ENCODE measurements at places on chromosomes 6 and 20.

GRCh38 chr6:148693882-148694484 lies 52.8 kb upstream of the UST start:
- no peak for DNase-seq

- DNase-seq, result no peak
These were observed 1024.3 kb upstream of the MAP3K7 start for GRCh38 chr6:91611190-91611589.

DNA sequence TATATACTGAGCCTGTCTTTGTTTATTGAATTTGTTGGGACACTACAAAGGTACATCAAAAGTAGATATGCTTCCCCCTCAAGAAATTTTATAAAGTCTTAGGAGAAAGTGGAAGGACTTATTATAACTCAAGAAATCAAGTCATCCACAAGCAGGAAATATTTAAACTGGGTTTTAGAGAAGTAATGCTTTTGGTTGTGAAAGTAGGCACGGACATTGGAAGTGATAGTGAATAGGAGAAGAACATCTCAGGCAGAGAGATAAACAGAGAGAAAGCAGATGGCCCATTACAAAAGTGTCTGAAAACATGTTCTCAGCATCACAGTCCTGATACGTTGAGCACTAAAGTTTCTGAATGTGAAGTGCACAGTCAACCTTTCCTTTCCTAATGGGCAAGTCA lies 415.6 kb upstream of the RNF217 start:
- no peak for DNase-seq

- no peak for DNase-seq
These were observed 263.5 kb upstream of the TAB2 start for GRCh38 chr6:149053848-149054558.

- DNase-seq, result no peak
These were observed 4.6 kb upstream of the TGM2 start for GRCh38 chr20:38169636-38170193.

GRCh38 chr6:20180935-20181334 lies 31.3 kb downstream of the MBOAT1 start:
- no peak for DNase-seq

GRCh38 chr6:23672737-23673136 lies 453.3 kb upstream of the NRSN1 start:
- DNase-seq, result no peak

GRCh38 chr6:2663123-2663522 lies 87.6 kb downstream of the MYLK4 start:
- DNase-seq, result no peak

- DNase-seq, result no peak
These were observed 369.3 kb downstream of the ZFAND3 start for GRCh38 chr6:38188677-38189335.

DNA sequence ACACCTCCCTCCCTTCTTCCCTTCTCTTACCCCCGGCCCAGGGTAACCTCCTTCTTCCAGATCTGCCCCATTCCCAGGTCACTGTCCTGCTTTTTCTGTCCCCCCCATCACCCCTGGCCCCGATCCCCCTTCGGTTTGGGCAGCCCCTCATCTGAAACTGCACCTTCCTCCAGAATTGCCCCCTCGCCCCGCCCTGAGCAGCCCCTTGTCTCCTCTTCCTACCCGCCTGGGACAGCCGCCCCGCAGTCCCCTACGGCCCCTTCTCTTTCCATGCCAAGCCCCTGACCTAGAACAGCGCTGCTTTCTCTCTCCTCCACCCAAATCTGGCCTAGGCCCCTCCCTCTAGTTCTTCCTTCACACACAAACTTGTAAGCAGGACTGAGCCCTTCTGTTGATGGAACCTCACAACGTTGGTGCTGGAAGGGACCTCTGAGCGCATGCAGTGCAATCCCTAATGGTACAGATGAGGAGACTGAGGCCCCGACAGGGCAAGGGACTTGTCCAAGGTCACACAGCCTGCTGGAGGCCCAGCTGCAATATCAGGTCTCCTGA lies 630 bp downstream of the PPP2R5D start:
- DNase-seq, result no peak

- no peak for DNase-seq
These were observed 124.2 kb downstream of the LY86 start for GRCh38 chr6:6712449-6713403.

GRCh38 chr6:158219228-158219627 lies 51.1 kb downstream of the GTF2H5 start:
- DNase-seq, result no peak

DNA sequence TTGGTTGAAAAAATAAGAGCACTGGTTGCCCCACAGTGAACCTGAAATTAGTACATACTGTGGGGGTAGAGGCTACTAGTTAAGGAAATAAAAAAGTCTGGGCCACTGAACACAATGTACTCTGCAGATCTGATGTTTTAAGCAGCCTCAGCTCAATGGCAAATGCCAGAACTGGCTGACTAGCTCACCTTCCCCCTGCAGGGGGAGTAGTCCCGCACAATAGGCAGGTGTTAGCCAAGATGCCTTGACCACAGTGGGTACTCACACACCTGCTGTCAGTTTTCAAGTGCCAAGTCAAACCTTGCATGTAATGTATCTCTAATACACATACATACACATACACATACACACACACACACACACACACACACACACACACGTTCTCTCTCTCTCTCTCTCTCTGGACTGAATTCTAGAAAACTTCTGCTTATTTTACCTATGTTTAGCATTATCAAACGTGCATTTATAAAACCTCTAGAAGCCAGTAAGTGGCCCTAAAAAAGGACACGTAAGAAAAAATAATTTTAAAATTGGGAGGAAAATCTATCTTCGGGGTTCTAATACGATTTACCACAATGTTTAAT lies 36.1 kb downstream of the GMDS start:
- DNase-seq, result no peak

GRCh38 chr6:119147101-119148053 lies 68.9 kb upstream of the FAM184A start:
- DNase-seq, result no peak

- no peak for DNase-seq
These were observed 696 bp upstream of the SIRPA start for GRCh38 chr20:1894471-1894950.

DNA sequence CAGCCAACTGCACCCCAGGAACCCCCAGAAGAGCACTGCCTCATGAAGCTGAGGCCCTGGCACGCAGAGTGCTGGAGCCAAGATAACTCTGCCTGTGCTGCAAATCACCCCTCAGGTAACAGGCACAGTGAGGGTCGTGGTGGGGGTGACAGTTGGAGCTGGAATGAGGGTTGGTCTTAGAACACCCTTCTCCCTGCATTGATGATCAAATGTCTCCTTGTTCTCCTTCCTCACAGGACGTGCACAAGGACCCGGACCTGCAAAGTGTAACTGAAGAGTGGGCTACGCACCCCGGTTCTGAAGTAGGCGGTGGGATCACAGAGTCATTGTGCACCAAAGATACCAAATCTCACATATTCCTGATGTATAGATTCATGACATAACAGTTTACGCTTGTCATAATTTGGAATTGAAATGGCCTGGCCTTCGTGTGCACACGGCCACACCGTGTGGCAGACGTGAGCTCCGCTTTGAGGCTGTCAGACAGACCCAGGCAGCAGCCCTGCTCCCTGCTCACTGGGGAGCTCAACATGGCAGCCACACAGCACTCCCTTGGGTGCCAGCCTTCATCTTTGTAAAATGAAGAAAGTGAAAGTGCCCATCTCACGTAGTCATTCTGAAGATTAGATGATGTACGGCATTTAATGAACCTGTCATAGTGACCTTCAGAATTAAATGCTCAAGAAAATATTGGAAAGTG lies 8.8 kb downstream of the THBS2 start:
- DNase-seq, result no peak

DNA sequence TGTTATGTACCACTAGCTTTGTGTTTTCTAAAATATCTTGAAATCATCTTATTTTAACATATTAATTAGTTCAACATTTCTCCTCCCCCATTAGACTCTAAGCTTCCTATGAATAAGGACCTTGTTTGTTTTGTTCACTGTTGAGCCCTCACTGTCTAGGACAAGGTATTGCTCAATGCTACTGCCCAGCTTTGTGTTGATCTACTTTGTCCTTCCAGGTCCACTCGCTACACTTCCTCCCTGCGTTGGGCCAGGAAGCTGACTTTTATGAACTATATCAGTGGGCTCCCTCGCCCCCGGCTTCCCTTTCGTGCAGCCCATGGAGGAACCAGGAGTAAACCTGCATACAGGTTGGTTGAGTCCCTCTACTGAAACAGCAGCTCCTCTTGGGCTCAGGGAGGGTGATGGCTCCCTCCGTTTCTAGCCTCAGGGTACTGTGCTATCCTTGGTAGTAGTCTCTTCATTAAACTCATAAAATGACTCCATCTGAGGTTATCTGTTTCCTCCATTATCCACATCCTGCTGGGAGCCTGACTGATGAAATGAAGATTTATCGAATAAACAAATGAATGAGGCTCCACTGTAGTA lies 272.5 kb downstream of the CLIC5 start:
- no peak for DNase-seq

- no peak for DNase-seq
These were observed 15.7 kb upstream of the CST7 start for GRCh38 chr20:24933266-24933908.

GRCh38 chr6:4365686-4366085 lies 230.3 kb upstream of the ECI2 start:
- DNase-seq, result no peak

DNA sequence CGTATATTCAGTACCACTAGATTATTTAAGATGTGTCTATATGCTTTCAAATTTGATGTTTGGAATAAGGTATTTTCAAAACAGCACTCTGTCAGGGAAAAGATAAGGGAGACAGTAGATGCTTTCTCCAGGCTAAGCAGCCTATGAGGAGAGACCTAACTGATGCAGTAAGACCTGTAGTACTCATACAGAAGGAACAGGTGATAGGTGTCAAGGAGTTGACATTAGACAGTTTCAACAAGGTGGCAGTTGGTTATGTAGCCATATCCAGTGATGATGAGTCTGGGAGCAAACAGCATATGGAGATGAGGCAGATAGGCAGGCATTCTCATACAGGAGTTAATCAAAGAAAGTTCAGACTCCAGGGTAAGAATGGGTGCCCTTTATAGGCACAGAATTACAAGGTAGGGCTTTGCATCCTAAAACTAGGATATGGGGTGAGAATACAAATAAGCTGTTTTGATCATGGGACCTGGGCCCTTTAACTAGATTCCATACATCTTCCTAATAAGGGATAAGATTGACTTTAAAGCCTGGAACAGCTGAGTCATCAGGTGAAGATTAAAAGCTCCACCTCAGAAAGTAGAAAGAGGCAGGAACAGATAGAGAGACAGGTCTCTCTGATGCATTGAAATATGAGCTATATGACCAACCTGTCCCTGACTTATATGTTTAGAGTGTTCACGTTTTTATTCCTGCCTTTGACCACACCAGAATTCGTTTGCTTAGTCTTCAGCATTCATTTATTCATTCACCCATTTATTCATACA lies 7.9 kb downstream of the RSPH4A start:
- DNase-seq, result no peak

DNA sequence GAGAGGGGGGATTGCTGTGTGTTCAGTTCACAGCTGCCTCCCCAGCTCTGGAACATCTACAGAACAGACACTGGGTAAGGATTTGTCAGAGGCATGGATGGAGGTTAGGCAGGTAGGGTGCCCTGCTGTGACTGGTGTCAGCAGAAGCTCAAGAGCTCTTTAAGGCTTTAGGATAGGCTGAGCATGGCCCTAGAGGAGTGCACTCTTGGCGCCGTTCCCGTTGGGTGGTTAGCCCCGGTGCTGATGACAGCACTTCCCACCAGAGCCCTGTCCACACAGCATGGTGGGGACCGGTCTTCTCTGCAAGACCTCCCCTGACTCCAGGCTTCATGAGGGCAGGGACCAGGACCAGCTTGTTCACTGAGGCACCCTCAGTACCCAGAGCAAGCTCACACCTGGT lies 262.0 kb downstream of the BMP7 start:
- DNase-seq, result no peak

DNA sequence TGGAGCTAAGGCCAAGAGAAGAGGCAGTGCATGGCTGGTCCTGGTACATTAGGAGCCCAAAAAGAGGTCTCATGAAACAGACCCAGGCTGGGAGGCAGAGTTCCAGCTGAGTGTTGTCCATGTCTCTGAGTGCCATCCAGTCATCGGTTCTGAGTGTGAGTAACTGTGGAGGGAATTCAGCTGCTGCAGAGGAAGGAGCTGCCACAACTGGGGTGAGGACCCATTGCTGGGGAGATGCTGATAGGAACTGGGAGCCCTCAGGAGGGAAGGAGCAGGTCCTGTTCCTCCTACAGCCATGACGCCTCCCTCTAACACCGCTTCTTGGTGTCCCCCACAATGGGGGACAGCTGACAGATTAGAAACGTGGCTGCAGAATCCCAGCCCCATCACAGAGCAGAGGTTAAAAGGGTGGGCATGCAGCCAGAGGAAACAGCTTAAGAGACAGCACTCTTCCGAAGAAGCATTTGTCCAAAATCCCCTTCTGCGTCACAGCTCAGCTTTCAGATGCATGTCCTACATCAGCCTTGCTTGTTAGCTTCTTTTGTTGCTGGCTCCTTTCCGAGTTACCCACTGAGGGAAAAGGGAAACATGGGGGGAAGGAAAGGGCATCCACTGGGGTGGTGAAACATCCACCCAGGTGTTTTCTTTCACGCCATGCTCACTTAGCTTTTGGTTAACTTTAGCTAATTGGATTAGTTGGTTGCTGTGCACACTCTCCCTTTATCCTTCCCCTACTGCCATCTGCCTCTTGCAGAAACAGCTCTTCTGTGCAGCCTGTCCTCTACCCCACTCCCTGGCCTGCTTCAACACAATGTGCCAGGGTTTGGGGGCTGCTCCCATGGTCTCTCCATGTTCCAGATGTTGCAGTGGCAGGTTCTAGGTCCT lies 239.2 kb downstream of the SYNDIG1 start:
- no peak for DNase-seq

GRCh38 chr20:63972312-63973159 lies 2.8 kb upstream of the ZNF512B start:
- no peak for DNase-seq

DNA sequence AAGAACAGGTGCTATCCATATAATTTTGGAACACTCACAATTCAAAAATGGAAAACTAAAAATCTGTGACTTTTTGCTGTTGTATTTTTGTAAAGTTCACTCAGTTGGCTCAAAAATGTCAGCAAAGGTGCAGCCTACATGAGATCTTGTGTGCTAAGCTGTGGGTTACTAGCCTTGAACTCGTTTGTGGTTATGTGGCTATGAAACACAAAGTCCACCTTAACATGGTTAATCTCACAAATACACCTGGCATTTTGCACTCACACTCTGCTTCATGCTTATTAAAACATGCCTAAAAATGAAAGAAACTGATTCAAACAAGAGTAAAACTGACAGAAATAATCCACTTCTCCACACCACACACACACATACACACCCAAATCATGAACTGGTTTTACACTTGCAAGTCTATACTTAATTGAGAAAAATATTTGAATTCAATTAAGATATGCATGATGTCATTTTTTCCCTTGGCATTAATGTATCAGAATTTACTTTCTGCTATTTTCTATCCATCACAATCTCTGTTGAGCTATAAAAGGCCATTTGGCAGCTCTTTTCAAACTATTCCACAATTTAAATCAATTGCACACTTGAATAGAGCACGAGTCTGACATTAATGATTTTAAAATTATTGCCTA lies 22.9 kb upstream of the TMEM30A start:
- no peak for DNase-seq

GRCh38 chr6:83853178-83854000 lies at the start of gene RIPPLY2:
RIPPLY2 (plus strand) TSS chr6:83853360; CDS start chr6:83853417, 57 bp downstream.
- no peak for DNase-seq

GRCh38 chr6:26086211-26086610 lies 1.0 kb upstream of the HFE start:
- no peak for DNase-seq

- no peak for DNase-seq
These were observed 11.0 kb upstream of the COL10A1 start for GRCh38 chr6:116136933-116137340.

Measured in activated gamma-delta T cell treated with anti-CD3 and anti-CD28 coated beads, Interleukin-2, amount 50 U/mL, for 16 hours (primary cell).